ENCODE measurements at places on chromosomes 2 and 18.
A peak's percentile ranks its signal among the peaks of the same experiment; 100 is the strongest.

GRCh38 chr2:173239644-173240043 lies 115.0 kb upstream of the CDCA7 start:
- DNase-seq = no peak

DNA sequence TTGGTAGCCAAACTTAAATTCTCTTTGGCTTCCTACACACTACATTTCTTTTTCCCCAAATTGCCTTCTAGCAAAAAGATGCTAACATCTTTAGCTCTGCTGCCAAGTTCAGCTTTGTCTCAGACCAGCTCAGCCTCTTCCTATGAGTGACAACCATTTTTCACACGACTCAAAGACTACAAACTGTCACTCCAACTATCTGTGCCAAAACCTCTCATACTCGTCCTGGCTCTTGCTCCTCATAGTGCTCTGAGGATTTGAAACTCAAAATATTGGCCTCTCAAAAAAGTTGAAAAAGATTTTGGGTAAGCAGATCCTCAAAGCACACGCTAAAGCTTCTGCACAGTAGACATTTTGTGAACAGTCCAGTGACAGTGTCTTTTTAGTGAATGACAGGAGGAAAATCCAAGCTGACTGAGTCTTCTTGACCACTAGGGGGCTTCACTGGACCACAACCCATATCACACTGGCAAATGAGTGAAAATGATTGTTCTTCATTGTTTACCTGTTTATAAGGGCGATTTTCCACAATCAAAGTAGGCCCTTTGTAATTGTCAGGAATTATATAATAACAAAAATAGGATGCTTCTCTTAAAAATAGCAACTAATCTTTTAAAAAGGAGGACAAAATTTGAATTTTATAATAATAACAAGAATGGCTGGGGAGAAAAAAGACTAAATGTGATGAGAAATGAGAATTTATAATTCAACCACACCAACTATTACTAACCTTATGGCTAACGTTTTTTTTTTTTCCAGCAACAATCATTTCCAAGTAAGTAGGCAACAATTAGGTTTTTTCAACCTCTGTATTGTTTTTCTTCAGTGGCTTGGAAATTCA lies 85.5 kb upstream of the PGAP1 start:
- peak; percentile 56 for DNase-seq

- no peak for DNase-seq
These were observed 113.3 kb downstream of the MYO1B start for GRCh38 chr2:191358325-191359025.

GRCh38 chr2:222663479-222663878 lies 7.6 kb upstream of the FARSB start:
- DNase-seq = no peak

GRCh38 chr2:62325398-62325797 lies 129.5 kb downstream of the B3GNT2 start:
- no peak for DNase-seq

DNA sequence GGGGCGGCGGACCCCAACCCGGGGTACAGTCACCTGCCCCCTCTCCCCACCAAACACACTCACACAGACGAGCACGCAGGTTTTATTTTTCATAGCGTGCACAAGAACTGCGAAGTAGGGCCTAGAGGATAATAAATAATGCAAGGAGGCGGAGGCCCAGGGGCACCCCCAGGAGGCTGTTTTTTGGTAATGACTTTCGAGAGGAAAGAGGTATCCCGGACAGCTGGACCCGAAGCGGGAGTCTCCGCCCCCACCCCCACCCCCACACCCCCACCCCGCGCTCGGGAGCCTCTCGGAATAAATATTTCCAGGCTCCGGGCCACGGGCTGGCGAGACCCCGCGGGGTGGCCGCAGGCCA lies 3.4 kb downstream of the CYP26B1 start:
- no peak for DNase-seq

DNA sequence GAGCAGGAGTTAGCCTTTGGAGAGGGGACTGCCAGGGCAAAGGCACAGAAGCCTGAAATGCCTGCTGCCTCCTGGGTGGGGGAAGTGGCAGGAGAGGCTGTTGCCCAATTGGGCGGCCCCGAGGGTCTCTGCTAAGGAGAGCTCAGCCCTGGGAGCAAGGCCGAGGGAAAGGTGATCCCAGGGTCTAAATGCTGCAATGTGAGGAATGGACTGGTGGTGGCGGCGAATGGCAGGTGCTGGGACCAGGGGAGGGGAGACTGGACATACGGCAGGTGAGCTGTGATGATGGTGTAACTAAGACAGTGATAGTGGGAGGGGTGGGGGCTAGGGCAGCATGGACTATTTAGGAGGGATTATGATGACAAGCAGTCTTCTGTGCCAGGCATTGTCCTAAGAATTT lies 104.0 kb downstream of the DYSF start:
- no peak for DNase-seq

GRCh38 chr18:10248738-10249137 lies 205.7 kb upstream of the APCDD1 start:
- DNase-seq = no peak

DNA sequence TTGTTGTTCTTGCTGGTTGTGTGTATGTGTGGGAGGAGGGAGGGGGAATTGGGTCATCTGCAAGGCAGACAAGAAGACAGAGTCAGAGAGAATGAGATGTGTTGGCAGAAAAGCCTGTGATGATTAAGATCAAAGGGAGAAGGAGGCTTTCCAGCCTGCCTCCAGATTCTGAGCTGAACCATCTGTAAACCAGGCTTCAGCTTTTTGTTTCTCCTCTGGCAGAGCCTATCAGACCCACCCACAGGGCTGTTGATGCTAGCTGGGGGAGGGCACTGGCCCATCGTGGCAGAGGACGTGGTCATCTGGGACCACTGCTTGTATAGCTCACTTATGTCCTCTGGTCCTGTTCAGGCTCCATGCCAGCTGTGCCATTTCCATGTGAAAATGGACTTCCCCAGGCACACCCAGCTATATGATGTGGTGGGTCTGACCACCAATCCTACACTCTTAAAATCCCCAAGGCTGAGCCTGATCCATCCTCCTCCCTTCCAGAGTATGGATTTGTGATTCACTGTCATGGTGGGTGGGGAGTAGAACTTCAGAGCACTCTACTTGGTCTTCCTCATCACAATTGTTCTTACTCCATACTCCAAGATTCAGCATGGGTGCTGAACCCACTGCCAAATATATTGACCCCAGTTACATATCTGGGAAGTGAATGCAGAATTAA lies 27.8 kb upstream of the COL6A3 start:
- no peak for DNase-seq

DNA sequence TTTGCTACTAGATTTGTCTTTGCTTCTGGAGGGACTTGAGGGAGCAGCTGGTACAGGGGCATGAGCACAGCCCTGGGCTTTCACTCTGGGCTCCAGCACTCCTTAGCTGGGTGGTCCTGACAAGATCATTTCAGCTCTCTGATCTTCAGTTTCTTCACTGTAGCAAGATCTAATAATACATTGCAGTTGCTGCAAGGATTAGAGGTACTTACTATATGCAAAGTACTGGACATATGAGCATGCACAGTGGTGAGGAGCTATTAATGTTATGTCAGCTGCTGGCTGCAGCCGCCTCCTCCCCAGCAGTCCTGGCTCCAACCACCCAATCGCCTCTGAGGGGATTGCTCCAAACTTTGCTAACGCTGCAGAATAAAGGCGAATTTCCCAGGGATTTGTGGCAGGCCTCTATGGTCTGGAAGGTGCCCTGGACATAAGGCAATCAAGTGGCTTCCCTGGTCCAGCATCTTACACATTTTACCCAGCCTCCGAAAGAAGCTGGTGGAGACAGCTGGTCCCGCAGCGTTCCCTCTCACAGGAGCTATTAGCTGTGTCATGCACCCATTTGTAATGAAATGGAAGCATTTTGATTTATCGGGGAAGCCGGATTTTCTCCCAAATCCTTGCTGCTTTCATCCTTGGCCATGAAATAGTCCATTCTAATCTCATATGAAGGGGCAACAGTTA lies 96.7 kb downstream of the RHOB start:
- no peak for DNase-seq

DNA sequence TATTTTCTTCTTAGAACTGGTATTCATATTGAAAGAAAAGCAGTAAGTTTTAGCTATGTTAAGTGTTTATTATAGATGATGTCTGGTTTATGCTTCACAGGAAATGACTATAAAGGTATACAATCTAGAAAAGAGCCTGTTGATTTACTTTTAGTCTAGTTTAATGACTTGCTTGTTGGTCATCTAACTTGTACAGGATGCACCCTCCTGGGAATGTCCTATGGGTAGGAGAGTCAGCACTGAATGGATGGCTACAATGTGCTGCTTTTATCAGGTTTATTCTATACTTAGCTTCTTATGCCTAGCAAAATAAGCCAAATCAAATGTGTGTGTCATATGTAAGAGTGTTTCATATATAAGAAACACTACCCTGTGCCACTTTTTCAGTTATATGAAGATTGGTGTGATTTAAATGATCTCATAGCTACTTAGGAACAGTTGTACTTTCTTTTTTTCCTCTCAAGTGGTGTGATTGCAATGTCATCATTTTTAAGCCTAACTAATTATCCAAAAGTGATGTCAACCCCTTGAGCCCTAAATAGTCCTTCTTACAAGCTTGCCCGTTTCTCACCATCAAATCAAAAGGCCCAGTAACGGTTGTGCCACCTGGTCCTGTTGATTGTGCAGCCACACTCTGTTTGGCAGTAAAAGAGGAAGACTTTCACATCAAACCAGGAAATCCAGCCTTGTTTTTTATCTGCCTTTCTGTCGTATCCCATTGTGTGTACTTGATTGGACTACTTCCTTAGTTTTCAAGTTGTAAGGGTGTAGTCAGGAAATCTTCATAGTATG lies 176.0 kb downstream of the DIS3L2 start:
- DNase-seq = no peak

DNA sequence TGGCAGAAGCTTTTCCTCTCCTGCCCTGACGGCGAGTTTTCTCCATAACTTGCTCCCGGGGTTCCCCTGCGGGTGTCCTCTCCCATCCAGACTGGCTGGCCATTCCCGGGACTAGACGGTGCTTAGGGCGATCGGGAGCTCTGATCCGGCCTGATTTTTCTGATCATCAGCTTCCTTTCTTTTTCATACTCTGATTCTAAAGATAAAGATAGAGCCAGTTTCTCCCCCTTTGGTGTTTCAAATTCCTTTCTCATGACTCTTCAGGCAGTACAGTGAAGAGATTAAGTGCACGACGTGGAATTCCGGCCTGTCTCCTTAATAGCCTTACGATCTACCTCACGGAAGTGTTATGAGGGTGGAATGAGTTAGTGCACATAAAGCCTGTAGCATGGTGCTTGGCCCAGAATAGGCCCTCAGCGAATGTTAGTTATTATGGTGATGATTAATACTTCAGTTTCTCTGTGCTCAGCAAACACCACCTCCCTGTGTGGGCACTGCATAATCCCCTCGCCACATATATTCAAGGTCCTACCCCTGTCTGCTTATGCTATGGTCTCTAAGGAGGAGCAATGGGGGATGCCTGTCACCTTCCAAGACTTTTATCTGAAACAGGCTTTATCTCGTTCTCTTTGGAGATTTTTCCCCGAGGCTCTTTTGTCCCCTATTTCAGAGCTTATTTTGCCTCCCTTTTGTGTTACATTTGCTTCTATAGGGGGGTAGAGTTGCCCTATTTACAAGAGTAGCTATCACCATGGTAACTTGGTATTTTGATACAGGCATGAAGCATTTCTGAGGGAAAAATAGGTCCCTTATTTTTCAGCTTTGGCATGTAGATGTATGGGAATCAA lies 254.8 kb downstream of the CDH2 start:
- DNase-seq = no peak

Measured in D341Med (cell line).